ENCODE measurements at places on chromosomes 7 and 10. TPM values are rescaled to one million over a fixed set of nuclear protein-coding genes. Genes with fewer than 3 reads are reported as not detected.

Gene SPDYE9
- total RNA-seq = not detected

Gene TSPAN15
- 4.0 TPM for total RNA-seq

Gene GJC3
- not detected for total RNA-seq

Gene LHFPL3
- not detected for total RNA-seq

Gene C10orf53
- not detected for total RNA-seq

All from pericardium fibroblast (primary cell).